ENCODE measurements at places on chromosomes 6 and 20. TPM values are rescaled to one million over a fixed set of nuclear protein-coding genes. Genes with fewer than 3 reads are reported as not detected.

The PSMB1 gene
- total RNA-seq, result 143 TPM

The FRK gene
- 16.0 TPM for total RNA-seq

The ID4 gene
- 130 TPM for total RNA-seq

The LY6G6C gene
- not detected for total RNA-seq

The HLA-DMB gene
- total RNA-seq, result 13.5 TPM

The TINAG gene
- not detected for total RNA-seq

The STMND1 gene
- not detected for total RNA-seq

The VNN1 gene
- 3.8 TPM for total RNA-seq

- peak within 1 kb of the TSS; percentile 94 for H3K27ac ChIP-seq
- peaks cover 10% of the 10 kb centered on the region for H3K36me3 ChIP-seq
Measured at GRCh38 chr6:30617565-30618269, at the start of gene MRPS18B. TSS of gene MRPS18B (plus strand) at chr6:30617840. CDS start at chr6:30617866, 26 bp downstream.

- no peaks in the 10 kb centered on the region for H3K36me3 ChIP-seq
- no peak overlapping the region for H3K27ac ChIP-seq
- peaks cover 18% of the 10 kb centered on the region for H3K4me1 ChIP-seq
- H3K27me3 ChIP-seq, result no peaks in the 10 kb centered on the region
- DNase-seq, result no peak
Measured at GRCh38 chr6:18359237-18359885, 27.8 kb upstream of the RNF144B start.

DNA sequence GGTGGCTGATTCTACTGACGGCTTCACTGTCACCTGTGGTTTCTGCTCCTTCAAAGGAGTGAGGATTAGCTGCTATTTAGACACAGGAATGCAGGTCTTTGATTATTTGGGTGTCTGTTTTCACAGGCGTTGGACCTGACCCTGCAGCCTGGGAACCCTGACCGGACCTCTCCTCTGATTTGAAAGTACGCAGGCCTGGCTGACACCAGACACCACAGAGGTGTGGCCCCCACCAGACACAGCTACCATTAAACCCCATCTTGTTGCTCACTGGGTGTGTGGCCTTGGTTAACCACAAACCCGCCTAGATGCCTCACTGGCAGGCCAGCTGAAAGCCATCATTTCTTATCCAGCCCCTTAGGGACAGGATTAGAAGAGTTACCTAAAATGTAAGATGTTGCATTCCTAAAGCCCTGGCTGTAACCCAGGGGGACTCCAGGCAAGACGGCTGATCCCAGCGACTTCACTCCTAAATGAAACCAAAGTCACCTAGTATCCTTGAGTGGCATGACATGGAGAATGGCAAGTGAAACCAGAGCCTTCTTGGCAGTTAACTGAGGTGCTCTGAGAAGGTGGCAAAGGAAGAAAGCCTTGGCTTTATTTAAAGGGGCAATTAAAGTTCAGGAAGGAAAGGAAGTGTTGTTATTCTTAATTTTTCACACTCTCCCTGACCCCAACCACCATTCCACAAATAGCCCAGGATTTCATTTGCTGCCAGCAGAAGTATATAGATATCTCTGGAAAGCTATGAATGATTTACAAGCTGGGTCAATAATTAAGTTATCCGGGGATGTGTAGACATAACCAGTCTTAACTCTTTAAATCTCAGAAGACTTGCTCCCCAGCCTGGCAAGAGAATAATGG is 169.9 kb downstream of the QRSL1 start:
- H3K27ac ChIP-seq, result no peak overlapping the region
- no peaks in the 10 kb centered on the region for H3K27me3 ChIP-seq
- H3K4me3 ChIP-seq, result no peak overlapping the region
- DNase-seq, result no peak

GRCh38 chr6:20574355-20574754 is 40.1 kb downstream of the CDKAL1 start:
- no peak for DNase-seq
- no peak overlapping the region for H3K27ac ChIP-seq
- H3K4me3 ChIP-seq, result no peak overlapping the region
- no peaks in the 10 kb centered on the region for H3K36me3 ChIP-seq

DNA sequence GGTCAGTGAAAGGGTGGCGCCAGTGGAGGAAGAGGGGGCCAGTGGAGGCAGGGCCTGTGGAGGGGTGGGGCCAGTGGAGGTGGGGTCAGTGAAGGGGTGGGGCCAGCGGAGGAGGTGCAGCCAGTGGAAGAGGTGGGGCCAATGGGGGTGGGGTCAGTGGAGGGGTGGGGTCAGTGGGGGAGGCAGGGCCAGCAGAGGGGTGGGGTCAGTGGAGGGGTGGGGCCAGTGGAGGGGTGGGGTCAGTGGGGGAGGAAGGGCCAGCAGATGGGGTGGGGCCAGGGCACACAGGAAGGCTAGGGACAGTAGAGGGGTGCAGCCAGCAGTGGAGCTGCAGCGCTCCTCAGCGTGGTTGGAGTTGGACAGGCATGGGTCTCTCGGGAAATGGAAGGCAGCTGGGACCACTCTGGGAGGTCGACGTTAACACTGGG is 18.7 kb downstream of the ADRM1 start:
- no peak for DNase-seq
- no peak overlapping the region for H3K27ac ChIP-seq
- no peaks in the 10 kb centered on the region for H3K27me3 ChIP-seq
- no peak overlapping the region for H3K4me3 ChIP-seq
- H3K4me1 ChIP-seq, result no peaks in the 10 kb centered on the region

DNA sequence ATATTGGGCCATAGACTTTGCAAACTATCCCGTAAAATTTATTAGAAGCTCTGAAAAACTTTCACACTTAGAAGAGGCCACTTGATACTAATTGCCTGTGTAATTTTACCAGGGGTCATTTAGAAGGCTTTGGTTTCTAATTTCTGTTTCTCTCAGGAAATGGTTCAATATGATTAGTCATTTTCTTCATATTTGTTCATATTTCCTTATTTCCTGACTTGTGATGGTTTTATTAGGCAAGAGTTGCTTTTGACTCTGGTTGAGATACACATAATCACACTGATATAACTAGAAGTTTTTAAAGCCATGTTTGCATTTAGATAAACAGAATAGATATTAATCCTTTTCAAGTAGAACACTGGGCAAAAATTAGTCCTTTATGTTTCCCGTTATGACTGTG is 11.8 kb upstream of the HBS1L start:
- H3K27me3 ChIP-seq, result no peaks in the 10 kb centered on the region
- H3K4me1 ChIP-seq, result no peaks in the 10 kb centered on the region
- H3K36me3 ChIP-seq, result no peaks in the 10 kb centered on the region
- H3K27ac ChIP-seq, result no peak overlapping the region

DNA sequence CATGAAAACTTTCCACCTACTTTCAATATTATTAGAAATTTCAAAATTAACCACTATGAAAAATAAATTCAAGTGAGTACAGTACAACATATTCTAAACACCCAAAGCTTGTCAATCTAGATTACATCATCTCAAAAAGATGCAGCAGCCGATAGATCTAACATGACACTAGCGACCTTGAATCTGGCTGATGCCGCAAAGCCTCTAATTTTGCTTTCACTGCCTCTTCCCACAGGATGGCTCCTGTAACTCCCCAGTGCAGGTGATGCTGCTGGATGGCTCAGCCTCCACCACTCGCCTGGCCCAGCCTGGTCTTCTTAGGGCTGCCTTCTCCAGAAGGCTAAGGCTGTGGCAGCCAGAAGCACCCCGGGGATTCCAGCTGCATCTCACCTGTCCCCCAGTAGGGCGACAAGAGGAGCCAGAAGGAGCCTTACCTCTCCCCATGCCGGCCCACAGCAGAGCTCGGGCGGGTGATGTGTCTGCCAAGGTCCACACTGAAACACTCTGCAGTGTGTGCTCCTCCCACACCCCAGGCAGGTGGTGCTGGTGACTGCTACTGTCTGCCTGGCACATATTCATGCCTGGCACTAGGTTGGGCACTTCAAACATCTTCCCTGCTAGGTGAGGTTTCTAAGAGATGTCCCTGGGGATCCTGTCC is 82.1 kb downstream of the SLC23A2 start:
- H3K4me1 ChIP-seq, result peaks cover 32% of the 10 kb centered on the region
- DNase-seq, result no peak
- no peaks in the 10 kb centered on the region for H3K27me3 ChIP-seq
- no peak overlapping the region for H3K27ac ChIP-seq
- no peak overlapping the region for H3K4me3 ChIP-seq
- no peaks in the 10 kb centered on the region for H3K36me3 ChIP-seq

DNA sequence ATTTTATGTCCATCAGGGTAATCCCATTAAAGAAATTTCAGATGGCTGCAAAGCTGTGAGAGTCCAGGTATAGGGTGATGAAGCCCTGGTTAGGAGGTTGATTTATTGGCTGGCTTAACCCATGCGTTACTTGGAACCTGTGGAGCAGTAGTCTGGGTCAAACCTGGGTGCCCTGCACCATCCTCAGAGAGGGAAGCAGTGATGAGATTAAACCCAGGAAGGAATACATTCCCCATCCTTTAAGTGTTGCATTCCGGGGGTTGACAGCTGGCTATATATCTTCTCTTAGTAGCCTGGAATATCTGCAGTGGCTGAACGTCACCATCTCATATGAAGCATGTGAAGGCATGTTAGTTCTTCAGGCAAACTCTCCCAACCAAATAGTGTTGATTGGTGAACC is 44.9 kb upstream of the JAG1 start:
- no peaks in the 10 kb centered on the region for H3K27me3 ChIP-seq
- DNase-seq, result no peak
- no peak overlapping the region for H3K27ac ChIP-seq
- no peaks in the 10 kb centered on the region for H3K36me3 ChIP-seq

GRCh38 chr20:53875452-53875851 is 194.9 kb downstream of the BCAS1 start:
- no peak overlapping the region for H3K27ac ChIP-seq
- H3K4me3 ChIP-seq, result no peak overlapping the region
- H3K36me3 ChIP-seq, result no peaks in the 10 kb centered on the region
- peaks cover 16% of the 10 kb centered on the region for H3K4me1 ChIP-seq
- no peak for DNase-seq
- no peaks in the 10 kb centered on the region for H3K27me3 ChIP-seq

DNA sequence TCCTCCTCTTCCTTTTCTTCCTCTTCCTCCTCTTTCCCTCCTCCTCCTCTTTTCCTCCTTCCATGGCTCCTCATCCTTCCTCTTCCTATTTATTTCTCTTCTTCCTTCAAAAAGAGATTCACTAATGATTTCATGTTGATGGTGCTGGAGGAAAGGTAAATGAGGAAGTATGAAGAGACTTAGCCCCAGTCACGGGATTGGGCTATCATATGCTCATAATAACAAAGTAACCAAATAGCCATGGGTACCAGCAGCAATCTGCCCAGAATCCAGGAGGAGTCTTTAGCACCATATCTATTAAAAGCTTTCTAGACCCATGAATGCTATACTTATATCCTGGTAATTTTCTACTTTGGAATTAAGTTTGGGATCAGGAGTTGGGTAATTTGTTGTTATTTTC is 910.9 kb upstream of the MAP3K7 start:
- no peaks in the 10 kb centered on the region for H3K36me3 ChIP-seq
- no peak overlapping the region for H3K4me3 ChIP-seq
- no peaks in the 10 kb centered on the region for H3K27me3 ChIP-seq
- H3K27ac ChIP-seq, result no peak overlapping the region
- no peaks in the 10 kb centered on the region for H3K4me1 ChIP-seq

DNA sequence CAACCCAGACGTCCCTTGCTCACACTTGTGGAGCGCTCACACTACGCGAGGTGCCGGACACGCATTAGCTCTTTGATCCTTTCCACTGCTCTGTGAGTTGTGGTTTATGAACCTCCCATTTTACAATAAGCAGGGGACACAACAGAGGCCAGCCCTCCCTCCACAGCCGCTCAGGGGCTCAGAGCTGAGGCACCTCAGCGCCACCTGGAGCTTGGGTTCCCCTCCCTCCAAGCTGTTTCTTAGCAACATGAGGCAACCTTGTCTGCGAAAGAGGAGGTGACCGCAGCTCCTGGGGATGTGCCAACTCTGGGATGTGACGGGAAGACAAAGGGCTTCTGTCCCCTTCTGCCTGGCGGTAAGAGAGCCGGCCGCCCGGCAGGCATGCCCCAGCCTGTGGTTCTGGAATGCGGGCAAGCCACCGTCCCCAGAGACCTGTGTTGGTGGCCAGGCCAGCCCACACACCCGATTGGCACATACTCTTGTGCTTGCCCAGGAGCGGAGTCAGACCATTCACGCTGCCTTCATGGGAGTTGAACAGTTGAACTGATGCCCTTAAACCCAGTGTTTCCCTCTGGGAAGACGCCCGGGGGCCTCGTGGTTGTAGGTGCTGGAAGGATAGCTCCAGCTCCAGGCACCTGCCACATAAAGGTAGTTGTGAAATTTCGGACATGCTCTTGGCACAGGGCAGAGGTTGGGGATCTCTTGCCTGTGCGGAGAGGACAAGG is 44.5 kb downstream of the RBM38 start:
- no peaks in the 10 kb centered on the region for H3K27me3 ChIP-seq
- peak overlapping the region; percentile 6 for H3K4me3 ChIP-seq
- no peak for DNase-seq
- no peak overlapping the region for H3K27ac ChIP-seq

DNA sequence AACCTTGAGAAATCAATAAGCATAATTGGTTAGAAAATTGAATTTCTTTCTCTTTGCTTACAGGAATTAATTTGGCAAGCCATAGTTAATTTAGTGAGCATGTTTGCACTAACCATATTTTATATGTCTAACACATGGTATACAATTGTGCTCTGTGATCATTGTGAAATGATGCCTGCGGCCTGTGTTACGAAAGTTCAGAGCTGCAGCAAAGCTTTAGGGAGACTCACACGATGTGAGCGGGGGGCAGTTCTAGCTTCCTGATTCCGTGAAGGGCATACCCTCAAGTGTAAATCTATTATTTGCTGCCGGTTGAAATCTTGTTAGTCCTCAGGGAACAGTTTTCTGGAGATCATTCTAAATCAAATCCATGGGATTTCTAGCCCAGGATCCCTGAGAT is 25.5 kb upstream of the ADTRP start:
- no peak overlapping the region for H3K27ac ChIP-seq
- no peak overlapping the region for H3K4me3 ChIP-seq
- no peaks in the 10 kb centered on the region for H3K36me3 ChIP-seq
- H3K4me1 ChIP-seq, result no peaks in the 10 kb centered on the region

DNA sequence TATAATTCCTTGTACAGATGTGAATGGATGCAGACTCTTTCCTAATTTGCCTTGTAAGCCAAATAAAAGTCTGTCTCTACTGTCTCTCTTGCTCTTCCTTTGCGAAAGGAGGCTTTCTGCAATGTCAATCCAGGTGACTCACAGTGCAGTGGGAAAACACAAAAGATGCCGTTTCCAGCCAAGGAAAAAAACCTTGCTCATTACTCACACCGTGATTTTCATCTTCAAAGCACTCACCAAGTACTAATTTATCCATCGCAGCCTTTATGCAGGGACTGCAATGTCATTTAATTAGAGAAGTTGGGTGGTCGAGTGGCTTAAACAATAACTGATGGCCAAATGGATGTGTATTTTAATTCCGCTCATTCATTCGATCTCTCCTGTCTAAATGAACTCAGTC is 23.8 kb downstream of the SAYSD1 start:
- no peaks in the 10 kb centered on the region for H3K27me3 ChIP-seq
- no peak overlapping the region for H3K4me3 ChIP-seq
- H3K27ac ChIP-seq, result no peak overlapping the region
- no peaks in the 10 kb centered on the region for H3K36me3 ChIP-seq
- peaks cover 7% of the 10 kb centered on the region for H3K4me1 ChIP-seq

GRCh38 chr6:46116289-46116688 is 13.5 kb upstream of the ENPP4 start:
- H3K36me3 ChIP-seq, result no peaks in the 10 kb centered on the region
- no peak for DNase-seq
- no peaks in the 10 kb centered on the region for H3K27me3 ChIP-seq
- no peaks in the 10 kb centered on the region for H3K4me1 ChIP-seq
- no peak overlapping the region for H3K27ac ChIP-seq

Data from thoracic aorta (tissue), 2 donors.